ENCODE measurements at places on chromosomes 16 and 17.

- no peak for DNase-seq
Measured at GRCh38 chr17:332023-332422, 20.6 kb downstream of the RPH3AL start.

DNA sequence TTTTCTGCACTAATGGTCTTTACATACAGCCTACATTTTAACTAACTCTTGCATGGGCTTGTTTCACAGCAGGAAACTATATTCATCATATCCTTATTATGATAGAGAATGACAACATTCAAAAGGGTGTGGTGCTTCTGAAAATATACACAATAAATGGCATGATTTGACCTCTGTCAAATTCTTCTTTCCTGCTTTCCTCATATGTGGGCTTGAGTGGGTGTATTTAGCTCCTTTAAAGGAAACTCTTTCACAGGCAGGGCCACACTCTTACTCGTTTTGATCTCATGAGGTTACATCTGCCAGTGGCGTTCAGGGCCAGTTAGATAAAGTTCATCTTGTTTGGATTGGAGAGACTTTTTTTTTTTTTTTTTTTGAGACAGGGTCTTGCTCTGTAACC, 6.1 kb downstream of the SLC35G3 start:
- DNase-seq = no peak

- DNase-seq = no peak
Measured at GRCh38 chr17:61476476-61477203, 24.4 kb downstream of the TBX4 start.

DNA sequence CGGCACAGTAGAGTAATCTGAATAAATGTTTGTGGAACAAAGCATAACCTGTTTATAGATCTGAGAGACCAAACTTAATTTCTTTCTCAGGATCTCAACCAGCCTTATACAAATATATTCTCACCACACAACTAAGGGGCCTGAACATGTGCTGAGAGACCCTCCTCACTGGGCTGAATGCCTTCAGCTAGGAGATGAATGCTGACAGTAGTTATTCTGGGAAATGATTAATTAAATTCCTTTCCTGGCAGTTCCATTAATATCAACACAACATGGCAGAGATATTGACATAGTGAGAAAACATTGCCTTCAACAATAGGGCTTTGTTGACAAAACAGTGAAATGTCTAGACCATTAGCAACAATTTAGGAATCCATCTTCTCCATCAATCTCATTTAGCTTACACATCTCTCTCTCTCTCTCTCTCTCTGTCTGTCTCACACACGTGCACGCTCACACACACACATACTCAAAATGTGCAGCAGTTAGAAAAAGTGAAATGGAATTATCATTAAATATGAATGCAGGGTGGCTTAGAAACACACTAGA, 780.8 kb upstream of the CDH8 start:
- no peak for DNase-seq

DNA sequence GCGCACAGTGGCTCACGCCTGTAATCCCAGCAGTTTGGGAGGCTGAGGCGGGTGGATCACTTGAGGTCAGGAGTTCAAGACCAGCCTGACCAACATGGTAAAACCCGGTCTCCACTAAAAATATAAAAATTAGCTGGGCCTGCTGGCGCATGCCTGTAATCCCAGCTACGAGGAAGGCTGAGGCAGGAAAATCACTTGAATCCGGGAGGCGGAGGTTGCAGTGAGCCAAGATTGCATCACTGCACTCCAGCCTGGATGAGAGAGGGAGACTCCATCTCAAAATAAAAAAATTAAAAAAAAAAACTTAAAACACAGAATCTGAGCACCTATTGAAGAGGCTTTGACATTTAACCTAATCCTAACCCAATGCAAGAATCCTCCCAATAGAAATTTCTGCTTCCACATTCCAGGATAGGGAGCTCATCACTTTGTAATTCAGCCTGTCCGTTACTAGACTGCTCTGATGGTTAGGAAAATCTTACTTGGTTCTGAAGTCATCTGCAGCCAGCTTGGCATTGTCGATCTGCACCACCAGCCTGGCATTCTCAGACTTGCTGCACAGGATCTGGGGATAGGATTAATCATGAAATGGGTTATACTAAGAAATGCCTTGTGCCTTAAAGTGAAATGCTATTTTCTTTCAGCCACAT, 2.1 kb downstream of the KRT33B start:
- DNase-seq = peak; percentile 83

GRCh38 chr17:44782326-44782850, 23.6 kb downstream of the ADAM11 start:
- no peak for DNase-seq

DNA sequence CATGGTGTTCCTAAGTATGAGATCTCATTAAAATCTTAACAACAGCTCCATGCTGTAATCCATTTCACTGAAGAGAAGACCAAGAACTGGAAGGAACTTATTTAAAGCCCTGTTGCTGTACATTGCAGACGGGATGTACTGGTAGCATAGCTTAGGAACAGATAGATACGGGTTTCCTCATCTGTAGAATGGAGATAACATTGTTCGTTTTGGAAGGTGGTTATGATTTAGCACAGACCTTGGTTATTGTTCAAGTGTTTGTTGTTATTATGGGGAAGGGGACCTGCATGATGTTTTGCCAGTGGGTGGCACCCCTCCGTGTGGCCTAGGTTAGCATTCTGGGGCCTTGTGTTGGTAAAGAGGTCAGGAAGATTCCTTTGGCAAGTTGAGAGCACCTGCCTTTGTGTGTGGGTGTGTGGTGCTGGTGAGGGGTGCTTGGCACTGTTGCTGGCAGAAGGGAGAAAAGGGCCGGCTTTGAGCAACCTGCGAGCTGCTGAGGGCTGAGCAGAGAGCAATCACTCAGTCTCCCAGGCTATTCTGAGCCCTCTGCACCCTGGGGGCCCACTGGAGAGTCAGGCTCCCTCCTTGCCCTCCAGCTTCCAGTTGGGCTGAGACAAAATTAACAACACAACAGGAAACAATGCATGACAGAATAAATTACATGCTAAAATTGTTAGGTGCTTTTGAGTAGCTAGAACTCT, 2.3 kb downstream of the TAOK2 start:
- no peak for DNase-seq

DNA sequence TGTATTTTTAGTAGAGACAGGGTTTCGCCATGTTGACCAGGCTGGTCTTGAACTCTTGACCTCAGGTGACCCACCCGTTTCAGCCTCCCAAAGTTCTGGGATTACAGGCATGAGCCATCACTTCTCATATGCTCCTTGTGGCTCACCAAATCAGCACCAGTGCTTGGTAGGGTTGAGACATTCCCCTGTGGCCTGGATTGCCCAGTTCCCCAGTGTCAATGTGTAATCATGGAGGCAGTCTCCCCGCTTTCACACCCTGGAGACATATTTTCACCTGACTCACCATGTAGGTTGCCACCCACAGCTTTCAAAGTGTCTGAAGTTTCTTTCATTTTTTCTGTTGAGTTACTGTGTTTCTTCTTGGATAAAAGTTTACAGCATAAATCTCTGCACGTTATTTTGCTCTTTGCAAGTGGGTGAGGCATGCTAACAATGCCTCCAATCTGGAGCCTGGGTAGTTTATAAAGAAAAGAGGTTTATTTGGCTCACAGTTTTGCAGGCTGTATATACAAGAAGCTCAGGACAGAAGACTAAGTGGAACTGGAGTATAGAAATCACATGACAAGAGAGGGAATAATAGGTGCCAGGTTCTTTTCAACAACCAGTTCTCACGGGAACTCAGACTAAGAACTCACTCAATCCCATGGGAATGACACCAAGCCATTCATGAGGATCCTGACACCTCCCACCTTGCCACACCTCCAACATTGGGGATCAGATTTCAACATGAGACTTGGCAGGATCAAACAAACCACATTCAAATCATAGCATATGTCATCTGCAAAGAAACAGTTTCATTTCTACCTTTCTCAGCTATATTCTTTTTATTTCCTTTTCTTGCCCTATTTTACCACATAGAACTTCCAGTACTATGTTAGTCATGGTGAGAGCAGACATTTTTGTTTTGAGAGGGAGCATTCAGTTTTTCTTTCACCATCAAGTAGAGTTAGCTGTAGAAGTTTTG, 113.2 kb downstream of the PHKB start:
- no peak for DNase-seq

DNA sequence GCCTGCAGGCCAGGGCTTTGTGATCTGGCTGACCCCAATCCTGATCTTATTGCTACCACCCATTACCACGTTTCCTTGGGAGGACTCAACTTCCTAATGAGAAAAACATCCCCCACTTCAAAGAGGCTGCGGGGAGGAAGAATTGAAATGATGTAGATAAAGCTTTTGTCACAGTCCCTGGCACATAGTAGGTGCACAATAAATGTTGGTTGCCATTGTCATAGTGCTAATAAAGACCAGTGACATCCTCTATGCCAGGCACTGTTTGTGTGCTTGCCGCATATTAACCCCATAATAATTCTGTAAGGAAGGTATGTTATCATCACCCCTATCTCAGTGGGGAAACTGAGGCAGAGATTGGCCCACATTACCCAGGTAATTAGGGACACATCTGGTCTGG, 22.4 kb downstream of the WNT3 start:
- DNase-seq = no peak

GRCh38 chr17:57010487-57010886, 32.6 kb downstream of the SCPEP1 start:
- DNase-seq = no peak

GRCh38 chr16:86270696-86271095, 239.6 kb upstream of the FOXF1 start:
- no peak for DNase-seq

DNA sequence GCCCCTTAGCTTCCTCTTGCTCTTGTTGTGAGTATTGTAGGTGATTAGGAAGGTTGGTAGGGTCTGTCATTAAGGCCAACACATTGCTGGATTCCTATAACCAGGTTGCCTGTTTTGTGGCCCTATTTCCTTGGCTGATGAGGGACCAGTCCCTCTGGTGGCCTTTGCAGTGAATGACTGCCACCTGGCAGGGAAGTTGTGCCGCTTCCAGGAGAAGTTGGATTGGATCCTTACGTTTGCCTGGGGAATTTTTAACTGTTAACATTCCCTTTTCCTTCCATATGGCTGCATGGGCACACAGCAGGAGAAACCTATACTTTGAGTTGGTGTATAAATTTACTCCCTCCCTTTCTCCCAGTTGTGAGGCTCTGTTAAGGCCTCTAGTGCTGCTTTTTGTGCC, 32.4 kb downstream of the LCMT1 start:
- DNase-seq = no peak

DNA sequence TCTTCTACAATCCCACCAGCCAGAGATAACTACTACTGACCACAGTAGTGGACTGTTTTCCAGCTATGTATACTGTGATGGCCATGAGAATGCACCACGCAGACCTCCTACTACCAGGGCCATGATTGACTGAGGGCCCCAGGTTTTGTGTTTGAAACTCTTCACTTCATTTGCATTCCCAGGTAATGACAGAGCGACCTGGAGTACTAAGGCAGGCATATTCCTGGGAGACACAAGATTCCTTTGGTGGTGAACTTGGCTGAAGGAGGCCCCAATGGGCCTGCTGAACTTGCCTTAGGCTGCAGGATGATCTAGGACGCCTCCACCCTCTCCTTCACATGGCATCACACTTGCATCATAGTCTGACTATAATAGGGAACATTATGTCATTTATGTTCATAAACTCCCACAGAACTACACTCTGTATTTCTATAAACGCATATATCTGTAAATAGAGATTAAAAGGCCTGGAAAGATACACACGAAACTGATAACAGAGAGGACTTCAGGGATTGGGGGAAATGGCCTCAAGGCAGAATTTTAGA, 30.4 kb downstream of the CLEC19A start:
- DNase-seq = no peak

DNA sequence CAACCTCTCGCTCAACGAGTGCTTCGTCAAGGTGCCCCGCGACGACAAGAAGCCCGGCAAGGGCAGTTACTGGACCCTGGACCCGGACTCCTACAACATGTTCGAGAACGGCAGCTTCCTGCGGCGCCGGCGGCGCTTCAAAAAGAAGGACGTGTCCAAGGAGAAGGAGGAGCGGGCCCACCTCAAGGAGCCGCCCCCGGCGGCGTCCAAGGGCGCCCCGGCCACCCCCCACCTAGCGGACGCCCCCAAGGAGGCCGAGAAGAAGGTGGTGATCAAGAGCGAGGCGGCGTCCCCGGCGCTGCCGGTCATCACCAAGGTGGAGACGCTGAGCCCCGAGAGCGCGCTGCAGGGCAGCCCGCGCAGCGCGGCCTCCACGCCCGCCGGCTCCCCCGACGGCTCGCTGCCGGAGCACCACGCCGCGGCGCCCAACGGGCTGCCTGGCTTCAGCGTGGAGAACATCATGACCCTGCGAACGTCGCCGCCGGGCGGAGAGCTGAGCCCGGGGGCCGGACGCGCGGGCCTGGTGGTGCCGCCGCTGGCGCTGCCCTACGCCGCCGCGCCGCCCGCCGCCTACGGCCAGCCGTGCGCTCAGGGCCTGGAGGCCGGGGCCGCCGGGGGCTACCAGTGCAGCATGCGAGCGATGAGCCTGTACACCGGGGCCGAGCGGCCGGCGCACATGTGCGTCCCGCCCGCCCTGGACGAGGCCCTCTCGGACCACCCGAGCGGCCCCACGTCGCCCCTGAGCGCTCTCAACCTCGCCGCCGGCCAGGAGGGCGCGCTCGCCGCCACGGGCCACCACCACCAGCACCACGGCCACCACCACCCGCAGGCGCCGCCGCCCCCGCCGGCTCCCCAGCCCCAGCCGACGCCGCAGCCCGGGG, 1.3 kb downstream of the FOXC2 start:
- peak; percentile 77 for DNase-seq

- no peak for DNase-seq
Measured at GRCh38 chr17:65498816-65499215, 62.6 kb downstream of the AXIN2 start.

GRCh38 chr17:69427486-69428197, 13.1 kb downstream of the MAP2K6 start:
- no peak for DNase-seq

DNA sequence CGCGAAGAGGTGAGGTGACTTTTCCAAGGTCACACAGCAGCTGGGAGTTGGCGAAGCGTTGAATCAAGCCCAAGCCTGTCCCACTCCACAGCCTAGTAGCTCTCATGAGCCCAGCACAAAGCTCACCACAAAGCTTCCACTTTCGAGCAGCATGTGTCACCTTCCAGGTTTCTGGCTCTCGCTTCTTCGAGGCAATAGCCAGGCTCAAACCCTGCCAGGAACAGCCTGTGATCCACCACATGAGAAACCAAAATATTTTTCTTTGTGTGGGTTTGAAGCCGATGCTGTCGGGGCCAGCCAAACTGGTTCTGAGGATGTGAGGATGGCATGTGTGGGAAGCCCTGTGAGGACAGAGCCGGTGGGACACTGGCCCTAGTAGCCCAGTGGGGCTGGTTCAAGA, 68.1 kb downstream of the COG7 start:
- DNase-seq = no peak
